Stimulated activated CD4-positive, alpha-beta T cell treated with anti-CD3 and anti-CD28 coated beads, Interleukin-2, amount 100 ng/mL, for 48 hours (primary cell): ENCODE measurements at places on chromosomes 5 and 9.

DNA sequence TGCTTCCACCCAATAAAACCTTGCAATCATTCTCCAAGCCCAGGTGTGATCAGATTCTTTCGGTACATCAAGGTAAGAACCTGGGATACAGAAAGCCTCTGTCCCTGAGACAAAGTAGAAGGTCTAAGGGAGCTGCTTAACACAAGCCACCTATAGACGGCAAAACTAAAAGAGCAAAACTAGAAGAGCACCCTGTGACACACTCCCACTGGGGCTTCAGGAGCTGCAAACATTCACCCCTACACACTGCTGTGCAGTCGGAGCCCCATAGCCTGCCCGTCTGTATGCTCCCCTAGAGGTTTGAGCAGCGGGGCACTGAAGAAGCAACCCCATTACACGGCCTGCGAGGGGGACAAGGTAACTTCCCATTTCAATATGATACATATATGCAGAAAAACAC lies 179.6 kb upstream of the CDH9 start:
- no peak for DNase-seq

- DNase-seq: no peak
These were observed 109.2 kb downstream of the FBXW11 start for GRCh38 chr5:171897231-171897630.

GRCh38 chr5:78893940-78894677 lies 91.0 kb downstream of the ARSB start:
- no peak for DNase-seq

DNA sequence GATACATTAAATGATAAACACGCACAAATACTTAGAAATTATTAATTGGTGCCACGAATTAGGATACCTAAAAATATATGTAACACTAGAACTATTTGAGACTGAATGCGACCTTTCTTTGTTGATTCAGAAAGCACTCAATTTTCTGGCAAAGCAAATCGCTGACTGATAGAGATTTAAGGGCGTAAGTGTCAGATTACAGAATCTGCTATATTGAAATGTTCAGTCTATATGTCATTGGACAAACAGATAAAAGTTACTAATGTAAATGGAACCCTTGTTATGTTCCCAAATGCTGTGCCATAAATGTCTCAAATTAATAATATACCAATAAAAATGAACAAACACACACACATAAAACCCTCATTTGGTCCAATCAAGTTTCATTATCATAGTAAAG lies 137.9 kb downstream of the MPDZ start:
- DNase-seq: no peak

GRCh38 chr5:52725808-52726207 lies 61.9 kb upstream of the ITGA1 start:
- DNase-seq: no peak
